RPMI7951 (cell line): ENCODE measurements at places on chromosomes 2 and 18. TPM values are rescaled to one million over a fixed set of nuclear protein-coding genes. Genes with fewer than 3 reads are reported as not detected.

GRCh38 chr2:120641366-120641771 is 94.3 kb upstream of the GLI2 start:
- peak; percentile 33 for DNase-seq

DNA sequence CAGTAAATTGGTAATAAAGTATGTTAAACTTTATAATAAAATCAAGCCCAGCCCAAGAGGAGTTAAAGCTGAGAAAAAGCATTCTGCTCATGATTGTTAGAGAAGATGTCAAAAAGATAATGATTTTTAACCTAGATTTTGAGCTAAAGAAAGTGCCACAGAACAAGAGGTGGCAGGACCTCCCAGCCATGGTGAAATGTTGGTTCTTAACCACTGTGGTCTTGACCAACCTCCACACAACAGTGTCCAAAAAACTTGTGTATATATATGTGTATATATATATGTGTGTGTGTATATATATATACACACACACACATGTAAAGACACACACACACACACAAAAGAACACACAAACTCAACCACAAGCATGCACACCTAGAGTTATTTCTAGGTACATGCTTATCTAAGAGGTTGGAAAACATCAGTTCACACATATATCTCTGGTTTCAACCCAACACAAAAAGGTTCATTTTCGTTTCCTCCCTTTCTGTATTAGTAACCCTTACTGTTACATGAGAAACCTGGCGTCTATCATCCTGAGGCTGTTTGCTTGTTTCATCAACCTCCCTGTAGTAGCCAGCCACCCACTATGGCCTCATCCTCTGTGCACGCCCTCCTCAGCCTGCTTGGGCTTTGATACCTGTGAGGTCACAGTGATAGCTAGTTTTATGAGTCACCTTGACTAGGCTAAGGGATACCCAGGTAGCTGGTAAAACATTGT is 631.8 kb upstream of the ID2 start:
- no peak for DNase-seq

GCG gene
- 0.24 and 0.39 TPM in 2 replicates for total RNA-seq

DNA sequence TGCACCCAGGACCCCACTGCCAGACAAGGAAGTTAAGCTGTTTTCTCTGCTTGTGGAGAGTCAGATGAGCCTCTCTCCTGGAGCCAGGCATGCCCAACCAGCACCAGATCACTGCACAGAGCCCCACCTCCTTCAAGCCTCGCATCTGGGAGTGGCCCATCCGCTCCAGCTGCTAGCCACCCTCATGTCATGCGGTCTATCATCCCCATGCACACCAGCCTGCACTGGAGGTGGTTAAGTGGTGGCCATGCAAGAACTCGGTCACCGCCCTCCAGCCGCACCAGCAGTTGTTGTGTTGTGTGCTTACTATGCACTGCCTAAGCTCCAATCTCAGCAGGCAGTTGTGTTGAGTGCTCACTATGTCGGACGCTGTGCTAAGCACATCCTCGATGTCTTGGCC is 177.9 kb upstream of the SLC14A2 start:
- no peak for DNase-seq

- no peak for DNase-seq
Observed at GRCh38 chr18:12066910-12067511, 26.6 kb upstream of the ANKRD62 start.

CD8A gene
- total RNA-seq: not detected in 2 replicates

GRCh38 chr2:54936766-54937165 is 113.5 kb downstream of the RTN4 start:
- DNase-seq: peak; percentile 37

KATNAL2 gene
- 4.3 and 5.8 TPM in 2 replicates for total RNA-seq

DNA sequence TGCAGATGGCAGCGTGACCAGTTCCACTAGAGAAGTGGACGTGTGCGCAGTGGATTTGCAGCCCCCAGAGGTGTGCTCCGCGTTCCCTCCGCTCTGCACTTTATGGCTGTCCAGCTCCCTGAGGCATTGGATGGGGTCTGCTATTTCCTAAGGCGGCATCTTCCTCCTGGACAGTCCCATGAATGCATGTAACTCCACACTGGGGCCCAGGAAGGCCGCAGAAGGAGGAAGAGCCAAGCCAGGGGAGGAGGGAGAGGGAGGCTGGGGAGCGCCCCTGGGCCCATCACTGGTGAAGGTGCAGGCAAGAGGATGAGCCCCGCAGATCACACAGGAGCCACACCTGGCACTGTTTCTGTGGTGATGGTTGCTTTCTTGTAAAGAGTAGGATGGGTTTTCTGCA is 99.1 kb downstream of the PTGR3 start:
- no peak for DNase-seq

MAP3K19 gene
- total RNA-seq: not detected in 2 replicates

DNA sequence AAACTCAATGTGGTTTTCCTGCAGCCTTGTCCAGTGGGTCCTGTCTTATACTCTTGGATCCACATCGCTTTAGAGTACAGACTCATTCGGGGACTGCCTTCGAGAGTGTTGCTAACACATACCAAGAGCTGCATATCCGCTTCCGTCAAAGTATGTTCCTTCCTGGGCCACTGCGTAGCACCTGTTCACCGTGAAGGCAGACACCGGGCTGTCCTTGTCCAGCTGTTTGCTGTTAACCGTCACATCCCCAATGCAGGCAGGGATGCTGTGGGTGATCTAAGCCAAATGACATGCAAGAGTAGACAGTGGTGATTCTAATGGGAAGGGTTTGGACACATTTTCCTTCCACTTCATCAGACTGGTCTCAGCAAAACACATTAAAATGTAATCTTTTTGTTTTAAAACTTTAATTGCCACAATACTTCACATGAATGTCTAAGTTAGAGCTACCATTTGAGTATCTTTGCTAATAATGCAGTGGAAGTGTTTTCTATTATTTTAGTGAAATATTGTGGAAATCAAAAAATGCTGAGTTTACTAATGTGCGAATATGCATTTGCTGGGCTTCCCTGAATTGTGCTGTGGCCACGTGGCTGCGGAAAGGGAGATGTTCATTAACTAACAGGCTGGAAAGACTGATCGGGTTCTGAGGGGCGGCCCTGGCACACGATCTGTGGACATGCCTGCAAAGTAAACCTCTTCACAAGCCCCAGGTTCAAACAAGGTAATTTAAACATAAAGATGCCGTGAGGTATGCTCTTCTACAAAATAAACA is 169.1 kb downstream of the LAMA1 start:
- no peak for DNase-seq

GRCh38 chr2:160719116-160719515 is 225.5 kb upstream of the RBMS1 start:
- peak; percentile 78 for DNase-seq

REG3A gene
- not detected in 2 replicates for total RNA-seq

IL1RN gene
- total RNA-seq: 0.48 TPM in 1 of 2 replicates, not detected in the other

DNA sequence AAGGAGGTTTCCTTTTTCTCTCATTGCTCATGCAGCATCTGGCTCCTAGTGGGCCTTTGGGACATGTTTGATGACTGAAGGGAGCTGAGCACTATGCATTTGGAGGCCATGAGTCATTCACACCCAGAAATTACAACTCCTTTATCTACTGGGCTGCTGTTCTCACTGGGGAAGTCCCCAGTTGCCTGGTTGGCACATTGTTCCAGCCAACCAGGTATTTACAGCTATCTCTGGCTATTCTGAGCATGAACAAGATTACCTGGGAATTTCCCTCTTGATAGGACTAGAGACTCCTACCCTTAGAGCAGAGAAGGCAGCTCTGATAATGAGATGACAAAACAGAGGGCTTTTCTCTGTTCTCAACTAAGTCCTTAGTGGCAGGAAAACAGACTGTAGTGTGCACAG is 206.5 kb downstream of the SETBP1 start:
- DNase-seq: peak; percentile 79

DNA sequence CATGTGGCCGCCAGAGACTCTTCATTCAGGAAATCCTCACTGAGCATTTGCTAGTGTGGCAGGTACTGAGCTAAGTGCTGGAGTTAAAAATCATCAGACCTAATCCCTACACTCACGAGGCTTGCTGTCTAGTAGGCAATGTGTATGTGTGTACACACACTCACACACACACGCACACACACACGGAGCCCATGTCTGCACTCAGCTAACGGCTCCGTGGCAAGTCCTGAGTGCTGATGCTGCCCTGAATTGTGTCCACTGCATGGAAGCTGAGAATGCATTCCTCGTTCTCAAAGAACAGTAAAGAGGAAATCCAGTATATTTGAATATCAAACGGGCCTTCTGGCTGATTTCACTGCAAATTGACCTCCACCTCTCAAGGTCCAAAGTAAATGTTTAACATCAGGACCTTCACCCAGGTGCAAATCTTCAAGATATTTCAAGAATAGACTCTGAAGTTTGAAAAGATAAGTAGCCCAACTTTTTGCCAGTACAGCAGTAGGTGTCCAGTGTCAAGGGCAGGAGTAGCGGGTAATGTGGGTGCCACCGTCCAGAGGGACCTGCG is 136.1 kb upstream of the TTC39C start:
- no peak for DNase-seq
